ENCODE measurements at places on chromosomes 3 and 15. TPM values are rescaled to one million over a fixed set of nuclear protein-coding genes. Genes with fewer than 3 reads are reported as not detected.
A peak's percentile ranks its signal among the peaks of the same experiment; 100 is the strongest.

The RBP2 gene
- 0.48 TPM for polyA plus RNA-seq

The AAGAB gene
- 62.0 TPM for polyA plus RNA-seq

The MON1A gene
- polyA plus RNA-seq, result 7.6 TPM

The ASB14 gene
- polyA plus RNA-seq, result 0.78 TPM

The LEKR1 gene
- polyA plus RNA-seq, result 4.1 TPM

The VPS33B gene
- polyA plus RNA-seq, result 21.0 TPM

The CD200R1 gene
- 1.3 TPM for polyA plus RNA-seq

The EFHB gene
- polyA plus RNA-seq, result 0.42 TPM

GRCh38 chr3:154122912-154123559, 1.8 kb downstream of the ARHGEF26 start:
- no peak for DNase-seq

DNA sequence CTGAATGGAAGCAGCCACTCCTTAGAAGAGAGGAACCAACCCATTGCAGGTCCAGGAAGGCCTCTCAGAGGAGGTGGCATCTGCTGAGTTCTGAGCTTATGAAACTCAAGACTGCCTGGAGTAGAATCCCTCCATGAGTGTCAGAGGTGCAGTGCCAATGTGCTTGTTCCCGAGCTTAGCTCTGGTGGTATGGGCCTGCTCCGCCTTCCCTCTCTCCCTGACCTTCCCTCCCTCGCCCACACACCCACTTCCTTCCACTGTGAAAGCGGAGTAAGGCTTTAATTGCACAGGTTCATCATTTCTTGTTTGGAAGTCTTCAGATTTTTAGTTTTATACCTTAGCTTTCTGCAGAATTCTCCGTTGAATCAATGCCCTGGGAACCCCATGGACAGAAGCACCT, 208.0 kb upstream of the BHLHE40 start:
- DNase-seq, result no peak

GRCh38 chr3:177196456-177197040, 734 bp downstream of the TBL1XR1 start:
- no peak for DNase-seq

DNA sequence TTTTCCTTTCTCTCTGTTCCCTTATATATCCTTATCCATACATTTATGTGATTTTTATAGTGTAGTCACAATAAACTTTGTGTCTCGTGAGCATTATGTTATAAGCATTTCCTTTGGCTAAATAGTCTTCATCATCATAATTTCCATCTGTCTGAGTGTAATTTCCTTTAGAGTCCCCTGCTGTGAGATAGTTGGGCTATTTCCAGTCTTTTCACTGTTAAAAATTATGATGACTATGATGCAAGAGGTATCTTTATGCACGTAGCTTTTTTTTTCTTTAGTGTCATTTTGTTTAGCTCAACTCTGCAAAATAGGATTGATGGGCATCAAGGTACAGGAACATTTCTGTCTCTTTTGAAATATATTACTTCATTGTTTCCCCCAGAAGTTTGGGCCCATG, 26.9 kb upstream of the CA12 start:
- DNase-seq, result no peak

- DNase-seq, result peak; percentile 40
Measured at GRCh38 chr3:40780291-40780924, 255.6 kb downstream of the ZNF621 start.

DNA sequence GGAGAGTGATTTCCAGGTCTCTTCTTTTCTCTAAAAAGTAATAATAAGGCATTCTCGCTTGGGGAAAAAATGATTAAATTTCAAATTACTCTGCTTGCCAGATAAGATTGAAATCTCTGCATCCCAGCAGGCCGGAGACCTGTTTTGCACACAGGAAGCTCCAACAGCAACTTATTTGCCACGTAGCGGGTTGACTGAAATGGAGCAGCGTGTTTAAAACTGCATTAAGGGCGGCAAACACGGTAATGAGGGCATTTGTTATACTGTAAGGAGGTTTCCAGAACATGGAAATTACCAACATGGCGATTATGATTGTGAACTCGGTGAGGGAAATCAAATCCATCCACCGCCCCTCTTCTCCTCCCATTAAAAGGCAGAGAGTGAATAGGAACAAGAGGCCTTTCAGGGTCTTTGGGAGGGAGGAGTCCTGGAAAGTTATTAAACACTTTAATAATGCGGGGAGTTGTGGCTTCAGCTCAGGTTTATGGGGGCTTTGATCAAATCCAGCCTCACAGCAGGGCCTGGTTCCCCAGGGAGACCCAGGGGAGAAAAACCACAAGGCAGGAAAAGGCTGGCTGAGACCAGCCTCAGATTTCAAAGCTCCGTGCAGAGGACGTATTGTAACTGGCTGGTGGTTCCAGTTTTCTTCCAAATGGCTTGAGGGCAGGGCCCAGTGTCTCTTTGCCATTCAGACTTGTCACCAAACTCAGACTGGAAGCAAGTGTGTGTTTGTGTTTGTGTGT, 242.3 kb downstream of the TLE3 start:
- no peak for DNase-seq

DNA sequence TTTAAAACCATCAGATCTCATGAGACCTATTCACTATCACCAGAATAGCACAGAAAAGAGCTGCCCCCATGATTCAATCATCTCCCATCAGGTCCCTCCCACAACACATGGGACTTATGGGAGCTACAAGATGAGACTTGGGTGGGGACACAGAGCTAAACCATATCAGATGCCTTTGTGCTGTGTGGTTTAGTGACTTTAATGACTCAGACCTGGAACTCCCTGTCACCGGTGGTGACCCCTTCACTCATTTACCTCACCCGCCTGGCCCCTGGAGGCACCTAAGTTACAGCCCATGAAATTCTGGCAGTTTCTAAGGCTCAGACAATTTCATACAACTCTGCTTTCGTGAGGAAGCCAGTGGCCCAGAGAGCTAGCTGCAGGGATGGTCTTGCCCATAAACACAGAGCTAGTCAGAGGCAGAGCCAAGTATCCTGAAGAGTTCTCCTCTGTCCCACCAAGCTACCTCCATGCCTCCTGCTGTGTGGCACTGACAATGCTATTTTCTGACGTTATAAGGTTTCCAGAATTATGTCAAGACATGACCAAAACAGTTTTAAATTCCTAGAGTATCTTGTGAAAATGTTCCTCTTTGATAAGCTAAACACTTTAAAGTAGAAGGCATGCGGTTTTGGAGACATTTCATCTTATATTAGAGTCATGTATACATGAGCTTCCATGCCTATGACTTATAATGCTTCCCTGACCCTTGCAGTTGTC, 231.1 kb upstream of the IL12A start:
- no peak for DNase-seq

- DNase-seq, result no peak
Measured at GRCh38 chr15:71055461-71055860, 59.8 kb upstream of the THSD4 start.

GRCh38 chr3:25080461-25080860, 347.6 kb upstream of the RARB start:
- no peak for DNase-seq

- no peak for DNase-seq
Measured at GRCh38 chr15:69729167-69729748, 276.6 kb downstream of the RPLP1 start.

DNA sequence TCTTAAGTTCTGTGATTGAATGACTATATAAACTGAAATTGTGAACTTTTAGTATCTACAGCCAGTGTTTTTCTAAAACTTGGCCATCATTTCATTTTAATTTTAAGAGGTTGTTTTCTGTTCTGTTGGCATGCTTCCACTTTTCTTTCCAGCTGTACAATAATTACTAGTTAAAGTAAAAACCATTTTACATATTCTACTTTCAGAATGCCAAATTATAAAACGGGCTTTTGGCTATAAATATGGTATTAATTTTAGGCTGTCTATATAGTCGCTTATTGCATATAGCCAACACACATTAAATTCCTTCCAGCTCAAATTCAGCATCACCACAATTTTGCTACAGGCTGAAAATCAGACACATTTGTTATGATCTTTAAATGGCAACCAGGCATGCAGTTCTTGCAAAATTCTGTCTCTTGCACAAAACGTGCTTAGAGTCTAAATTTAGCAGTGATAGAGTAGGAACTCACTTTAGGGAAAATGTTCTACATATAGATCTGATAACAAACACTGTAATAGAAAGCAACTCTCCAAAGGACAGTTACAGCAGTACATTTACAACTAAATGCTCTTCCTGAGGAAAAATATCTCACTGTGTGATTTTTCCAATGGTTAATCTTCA, 81.1 kb downstream of the BTD start:
- DNase-seq, result no peak
